ENCODE measurements at places on chromosomes 7 and 10.

DNA sequence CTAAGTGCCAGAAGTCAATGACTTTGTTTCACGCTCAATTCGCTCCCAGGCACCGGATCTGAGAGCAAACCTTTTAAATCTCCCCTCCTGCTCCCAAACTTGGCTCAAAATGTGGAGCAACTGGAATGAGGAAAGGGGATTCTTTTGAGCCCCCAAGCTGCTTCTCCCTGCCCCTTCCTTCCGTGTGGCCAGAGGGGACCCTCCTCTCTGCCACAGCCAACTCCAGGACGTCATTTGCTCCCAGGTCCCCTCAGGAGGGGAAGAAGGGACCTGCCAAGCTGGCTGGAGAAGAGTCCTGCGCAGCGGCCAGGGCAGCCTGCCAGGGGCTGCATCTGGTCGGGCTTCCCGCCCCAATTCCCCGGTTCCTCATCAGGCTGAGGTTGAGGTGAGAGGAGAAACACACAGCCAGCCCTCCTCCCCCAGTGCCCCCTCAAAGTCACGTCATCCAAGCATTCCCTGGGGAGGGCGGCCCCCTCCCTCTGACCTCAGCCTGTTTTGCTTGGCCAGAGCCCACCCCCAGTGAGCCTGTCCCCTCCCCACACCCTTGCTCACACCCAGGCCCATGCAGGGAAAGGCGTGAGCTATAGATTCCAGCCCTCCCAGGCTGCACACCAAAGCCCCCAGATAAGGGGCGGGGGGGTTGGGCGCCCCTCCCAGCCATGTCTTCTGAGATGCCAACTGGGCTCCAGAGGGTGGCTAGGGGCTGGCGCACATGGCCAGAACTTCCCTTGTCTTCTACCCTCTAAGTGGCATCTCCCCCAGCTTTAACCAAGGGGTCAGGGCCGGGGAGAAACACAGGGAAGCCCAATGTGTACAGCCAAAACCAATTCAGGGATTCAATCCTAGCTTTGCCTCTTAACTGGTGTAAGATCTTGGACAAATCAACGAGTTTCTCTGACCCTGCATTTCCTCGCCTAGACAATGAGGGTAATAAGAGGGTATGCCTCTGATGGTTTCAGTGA lies 35.0 kb downstream of the SH3PXD2A start:
- no peak for DNase-seq

DNA sequence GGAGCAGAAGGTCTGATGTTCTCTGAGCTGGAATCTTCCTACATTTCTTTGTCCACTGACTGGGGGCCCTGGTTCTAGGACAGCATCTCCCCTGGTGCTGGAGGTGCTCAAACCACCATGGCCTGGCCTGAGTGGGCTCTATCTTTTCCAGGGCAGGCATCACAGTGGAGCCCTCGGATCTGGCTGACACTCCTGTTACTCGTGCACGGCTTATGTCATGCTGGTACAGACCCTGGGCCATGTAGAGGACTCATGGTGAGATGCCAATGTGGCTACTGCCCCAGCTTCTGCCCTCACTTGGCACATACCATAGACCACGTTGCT lies 96.0 kb downstream of the HIPK2 start:
- no peak for DNase-seq

DNA sequence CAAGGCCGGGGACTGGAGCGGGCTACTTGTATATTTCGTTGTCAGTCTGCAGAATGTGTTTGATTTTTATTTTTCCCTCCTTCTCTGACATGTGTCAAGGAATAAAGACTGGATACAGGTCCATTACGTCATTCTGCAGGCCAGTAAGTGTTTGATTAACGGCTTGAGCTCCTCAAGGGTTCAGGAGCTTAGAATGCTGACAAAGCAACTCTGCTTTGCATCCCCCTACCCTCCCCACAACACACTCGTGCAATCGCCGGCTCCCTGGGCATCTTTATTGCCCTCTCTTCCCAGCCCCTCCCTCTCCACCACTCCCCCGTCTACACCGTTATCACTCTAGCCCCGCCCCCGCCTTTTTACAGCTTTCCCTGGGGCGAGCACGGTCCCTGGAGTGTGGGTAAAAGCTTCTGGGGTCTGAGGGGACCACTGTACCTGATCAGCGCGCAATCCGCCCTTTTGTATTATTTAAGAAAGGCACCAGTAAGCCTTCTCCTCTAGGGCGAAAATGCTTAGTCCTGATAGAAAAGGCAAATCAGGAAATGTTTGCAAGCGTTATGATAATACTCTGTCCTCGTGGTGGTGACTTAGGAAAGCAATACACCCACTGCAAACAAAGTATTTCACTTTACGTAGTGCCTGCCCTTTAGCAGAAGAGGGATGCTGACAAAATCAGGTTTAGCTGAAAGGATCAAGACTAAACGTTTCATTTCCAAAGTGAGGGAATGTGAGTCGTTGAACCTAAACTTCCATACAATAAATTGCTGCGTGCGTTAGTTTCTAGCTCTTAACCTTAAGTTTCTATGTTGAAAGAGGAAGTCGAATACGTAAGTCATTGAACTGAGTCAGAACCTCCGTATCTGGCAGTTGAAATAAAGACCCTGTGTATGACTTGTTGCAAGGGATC lies 1.4 kb upstream of the CREB5 start:
- no peak for DNase-seq

DNA sequence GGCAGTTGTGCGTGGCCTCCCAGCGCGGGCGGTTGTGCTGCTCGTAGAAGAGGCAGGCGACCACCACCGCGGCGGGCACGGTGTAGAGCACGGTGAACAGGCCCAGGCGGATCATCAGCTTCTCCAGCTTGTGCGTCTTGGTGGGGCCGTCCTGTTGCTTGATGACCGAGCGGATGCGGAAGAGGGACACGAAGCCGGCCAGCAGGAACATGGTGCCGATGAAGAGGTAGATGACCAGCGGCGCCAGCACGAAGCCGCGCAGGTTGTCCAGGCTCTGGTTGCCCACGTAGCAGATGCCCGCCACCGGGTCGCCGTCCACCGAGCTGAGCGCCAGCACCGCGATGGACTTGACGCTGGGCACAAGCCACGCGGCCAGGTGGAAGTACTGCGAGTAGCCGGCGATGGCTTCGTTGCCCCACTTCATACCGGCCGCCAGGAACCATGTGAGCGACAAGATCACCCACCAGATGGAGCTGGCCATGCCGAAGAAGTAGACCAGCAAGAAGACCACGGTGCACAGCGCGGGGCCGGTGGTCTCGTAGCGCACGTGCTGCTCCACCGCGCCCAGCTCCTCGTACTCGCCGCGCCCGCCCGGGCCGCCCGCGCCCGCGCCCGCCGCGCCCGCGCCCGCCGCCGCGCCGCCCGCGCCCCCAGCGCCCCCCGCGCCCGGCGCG lies 2.2 kb downstream of the FZD8 start:
- DNase-seq, result no peak

DNA sequence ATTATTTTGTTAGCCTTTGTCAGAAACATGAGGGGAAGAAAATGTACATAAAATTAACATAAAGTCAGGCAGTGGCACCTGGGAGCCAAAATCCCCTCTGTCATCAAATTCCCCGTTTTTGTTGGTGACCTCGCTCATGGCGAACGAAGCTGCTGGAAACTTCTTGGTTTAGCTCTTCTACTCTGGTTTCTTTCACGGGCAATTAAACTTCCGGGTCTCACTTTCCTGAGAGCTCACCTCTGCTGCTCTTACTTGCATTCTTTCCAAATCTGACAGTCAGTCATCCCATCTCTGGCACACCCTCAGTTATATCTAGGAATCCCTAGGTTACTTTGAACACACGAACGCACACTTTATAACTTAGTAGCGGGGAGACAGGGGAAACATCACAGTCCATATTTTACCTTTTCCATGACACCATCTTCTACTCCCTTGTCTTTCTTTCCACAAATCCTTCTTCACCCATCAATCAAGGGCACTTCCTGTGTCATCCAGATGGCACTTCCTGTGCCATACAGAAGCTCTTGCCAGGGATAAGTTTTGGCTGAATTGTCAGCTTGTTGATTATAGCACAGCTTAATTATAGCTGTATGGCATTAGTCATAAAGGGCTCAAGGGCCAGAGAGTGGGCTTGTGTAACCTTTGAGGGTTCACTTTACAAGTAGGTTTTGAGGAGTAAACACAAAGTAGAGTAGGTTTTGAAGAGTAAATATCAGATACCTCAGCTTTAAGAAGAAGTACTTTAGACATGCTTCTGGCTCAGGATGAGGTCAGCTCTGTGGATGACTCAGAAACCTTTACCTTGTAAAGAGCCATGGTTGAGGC lies 105.1 kb downstream of the GATA3 start:
- no peak for DNase-seq

DNA sequence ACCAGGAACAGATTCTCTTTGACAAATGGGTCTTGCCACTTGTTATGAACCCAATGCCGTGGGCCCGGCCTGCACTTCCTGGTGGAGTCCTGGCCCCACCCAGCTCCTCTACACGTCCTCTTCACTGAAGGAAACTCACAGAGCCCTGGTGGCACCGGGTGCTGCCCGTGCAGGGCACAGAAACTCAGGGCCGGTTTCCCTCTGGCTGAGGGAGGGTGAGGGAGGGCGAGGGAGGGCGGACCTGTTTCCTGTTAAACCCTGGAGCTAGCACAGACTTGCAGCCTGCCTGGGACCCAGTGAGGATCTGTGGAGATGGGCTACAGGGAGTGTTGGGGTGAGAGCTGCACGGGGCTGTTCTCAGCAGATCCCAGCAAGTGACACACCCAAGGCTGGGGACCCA lies 596.3 kb downstream of the PTPRN2 start:
- no peak for DNase-seq

DNA sequence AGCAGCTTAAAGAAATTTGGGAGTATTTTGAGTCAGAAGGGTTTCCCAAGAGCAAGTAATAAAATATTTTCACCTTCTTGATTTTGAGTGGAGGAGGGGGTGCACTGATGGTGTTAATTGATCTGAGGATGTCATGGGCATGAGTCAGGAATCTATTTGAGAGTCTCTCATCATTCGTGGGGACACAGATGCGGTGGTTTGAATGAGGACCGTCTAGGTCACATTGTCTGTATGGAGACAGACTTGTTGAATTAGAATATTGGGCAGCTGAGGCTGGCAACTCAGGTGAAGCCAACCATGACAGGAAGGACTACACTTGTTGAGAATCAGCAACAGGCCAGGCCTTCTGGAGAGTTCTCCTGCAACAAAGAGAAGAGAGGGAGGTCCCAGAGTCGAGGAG lies 127.0 kb downstream of the INSYN2A start:
- no peak for DNase-seq

DNA sequence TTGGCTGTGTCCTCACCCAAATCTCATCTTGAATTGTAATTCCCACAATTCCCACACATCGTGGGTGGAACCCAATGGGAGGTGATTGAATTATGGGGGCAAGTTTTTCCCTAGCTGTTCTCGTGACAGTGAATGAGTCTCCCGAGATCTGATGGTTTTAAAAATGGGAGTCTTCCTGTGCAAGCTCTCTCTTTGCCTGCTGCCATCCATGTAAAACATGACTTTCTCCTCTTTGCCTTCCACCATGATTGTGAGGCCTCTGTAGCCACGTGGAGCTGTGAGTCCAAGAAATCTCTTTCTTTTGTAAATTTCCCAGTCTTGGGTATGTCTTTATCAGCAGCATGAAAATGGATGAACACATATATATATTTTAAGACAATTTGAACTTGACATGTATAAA lies 285.4 kb downstream of the BAMBI start:
- DNase-seq, result no peak

- no peak for DNase-seq
These were observed 98.5 kb downstream of the WDR37 start for GRCh38 chr10:1154531-1155295.

- DNase-seq, result no peak
These were observed 91.3 kb upstream of the BET1 start for GRCh38 chr7:94095316-94096009.

- DNase-seq, result no peak
These were observed 10.8 kb upstream of the GSDME start for GRCh38 chr7:24767878-24768569.

DNA sequence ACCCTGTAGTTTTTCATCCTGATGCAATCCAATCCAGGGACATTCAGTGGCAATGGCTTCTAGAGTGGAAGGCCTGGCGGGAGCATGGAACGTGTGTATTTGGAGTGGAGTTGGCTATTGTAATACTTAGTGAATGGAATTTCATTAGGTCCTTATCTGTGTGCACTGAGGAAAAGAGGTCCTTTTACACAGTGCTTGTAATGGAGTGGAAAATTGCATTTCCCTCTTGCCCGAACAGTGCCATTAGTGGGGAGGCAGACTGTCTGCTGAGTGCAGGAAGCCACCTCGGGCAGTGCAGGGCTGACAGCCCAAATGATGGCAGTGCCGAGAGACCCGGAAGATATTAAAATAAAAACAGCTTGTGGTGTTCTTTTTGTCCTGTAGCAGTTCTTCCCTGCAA lies 786.6 kb downstream of the LRMDA start:
- no peak for DNase-seq

DNA sequence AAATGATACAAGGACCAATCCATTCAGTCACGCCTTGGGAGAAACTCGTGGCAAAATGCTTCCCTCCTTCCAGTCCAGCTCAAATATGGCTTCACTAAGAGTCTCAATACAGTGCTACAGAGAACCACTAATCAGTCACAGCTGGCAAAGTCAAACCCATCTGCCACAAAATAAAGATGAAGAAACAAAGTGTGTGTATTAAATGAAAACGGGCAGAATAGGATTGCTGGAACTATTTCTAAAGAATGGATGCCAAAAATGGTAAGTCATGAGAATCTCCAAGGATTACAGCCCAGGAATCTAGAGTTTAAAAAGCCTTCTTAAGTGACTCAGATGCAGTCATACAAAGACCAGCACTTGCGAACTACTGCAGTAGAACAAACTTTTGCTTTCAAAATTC lies 61.9 kb downstream of the CACUL1 start:
- no peak for DNase-seq

DNA sequence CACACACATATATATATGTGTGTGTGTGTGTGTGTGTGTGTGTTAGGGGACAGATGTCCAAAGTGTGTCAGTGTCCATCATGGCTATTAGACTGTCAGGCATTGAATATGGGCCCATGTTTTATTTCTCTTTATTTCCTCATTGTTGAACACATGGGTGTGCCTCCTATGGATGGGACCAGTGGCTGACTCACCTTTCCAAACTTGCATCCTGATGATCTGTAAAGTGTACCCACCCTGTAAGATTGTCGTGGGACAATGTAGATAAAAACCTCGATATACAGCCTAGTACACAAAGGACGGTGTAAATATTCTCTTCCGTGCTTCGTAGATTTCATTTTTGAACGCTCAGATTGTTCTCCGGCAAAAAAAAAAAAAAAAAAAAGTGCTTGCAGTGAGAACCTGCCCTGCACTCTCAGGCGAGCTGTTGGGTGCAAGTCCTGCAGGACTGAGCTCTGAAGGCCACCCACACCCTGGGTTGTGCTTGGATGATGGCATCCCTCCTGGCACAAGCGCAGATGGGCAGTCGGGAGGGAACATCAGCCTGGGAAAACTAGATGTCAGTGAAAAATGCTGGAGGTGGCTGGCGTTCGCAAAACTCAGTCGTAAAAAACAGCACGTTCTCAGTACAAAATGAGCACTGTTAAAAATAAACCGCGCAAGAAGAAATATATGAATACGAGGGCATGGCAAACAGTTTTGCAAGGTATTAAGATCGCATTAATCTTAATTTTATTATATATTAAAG lies 166.9 kb downstream of the CUX1 start:
- no peak for DNase-seq

GRCh38 chr7:2687338-2687869 lies 598 bp upstream of the AMZ1 start:
- DNase-seq, result no peak
